ENCODE measurements at places on chromosomes 12 and 14.
A peak's percentile ranks its signal among the peaks of the same experiment; 100 is the strongest.

- no peak for DNase-seq
These were observed 292.7 kb upstream of the RTL1 start for GRCh38 chr14:101196051-101196712.

DNA sequence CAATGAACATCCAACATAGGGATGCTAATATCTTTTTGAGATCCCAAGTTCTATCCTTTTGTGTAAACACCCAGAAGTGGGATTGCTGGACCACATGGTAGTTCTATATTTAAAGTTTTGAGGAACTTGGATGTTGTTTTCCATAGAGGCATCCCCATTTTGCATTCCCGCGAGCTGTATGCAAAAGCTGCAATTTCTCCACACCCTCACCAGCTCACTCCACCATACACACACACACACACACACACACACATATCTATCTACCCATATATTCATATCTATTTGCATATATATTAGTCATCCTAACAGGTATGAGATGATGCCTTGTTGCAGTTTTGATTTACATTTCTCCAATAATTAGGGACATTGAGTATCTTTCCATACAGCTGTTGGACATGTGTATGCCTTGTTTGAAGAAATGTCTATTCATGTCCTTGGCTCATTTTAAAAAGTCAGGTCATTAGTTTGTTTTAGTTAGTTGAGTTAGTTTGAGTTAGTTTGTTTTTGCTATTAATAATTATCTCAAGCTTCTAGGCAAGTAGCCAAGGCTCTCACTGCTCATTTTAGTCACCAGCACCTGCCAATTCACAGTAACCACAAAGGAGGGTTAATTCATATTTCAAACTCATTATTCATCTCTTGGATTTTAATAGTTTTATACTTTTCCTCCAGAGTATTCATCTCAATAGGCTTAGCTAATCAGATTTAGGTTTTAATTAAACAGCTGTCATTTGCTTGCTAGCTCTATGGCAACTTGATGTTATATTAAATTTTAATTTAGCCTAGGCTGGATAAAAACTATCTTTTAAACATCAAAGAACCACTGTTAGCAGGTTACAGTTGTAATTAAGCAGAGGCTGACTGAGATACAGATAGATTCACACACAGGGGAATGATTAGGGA, 1435.9 kb upstream of the TMEM132C start:
- DNase-seq: no peak

- no peak for DNase-seq
These were observed 437.6 kb downstream of the RERGL start for GRCh38 chr12:17652436-17652835.

DNA sequence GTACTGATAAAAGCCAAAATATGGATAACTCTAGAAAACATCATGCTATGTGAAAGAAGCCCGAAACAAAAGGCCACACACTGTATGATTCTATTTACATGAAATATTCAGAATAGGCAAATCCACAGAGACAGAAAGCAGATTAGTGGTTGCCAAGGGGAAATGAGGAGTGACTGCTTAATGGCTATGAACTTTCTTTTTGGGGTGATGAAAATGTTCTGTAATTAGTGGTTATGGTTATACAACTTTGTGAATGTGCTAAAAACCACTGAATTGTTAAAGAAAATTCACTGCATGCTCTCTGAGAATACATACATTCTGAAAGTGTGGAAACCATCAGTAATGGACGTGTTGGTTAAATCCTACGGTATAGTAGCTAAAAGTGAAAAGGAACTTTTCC, 39.9 kb upstream of the STON2 start:
- DNase-seq: no peak

DNA sequence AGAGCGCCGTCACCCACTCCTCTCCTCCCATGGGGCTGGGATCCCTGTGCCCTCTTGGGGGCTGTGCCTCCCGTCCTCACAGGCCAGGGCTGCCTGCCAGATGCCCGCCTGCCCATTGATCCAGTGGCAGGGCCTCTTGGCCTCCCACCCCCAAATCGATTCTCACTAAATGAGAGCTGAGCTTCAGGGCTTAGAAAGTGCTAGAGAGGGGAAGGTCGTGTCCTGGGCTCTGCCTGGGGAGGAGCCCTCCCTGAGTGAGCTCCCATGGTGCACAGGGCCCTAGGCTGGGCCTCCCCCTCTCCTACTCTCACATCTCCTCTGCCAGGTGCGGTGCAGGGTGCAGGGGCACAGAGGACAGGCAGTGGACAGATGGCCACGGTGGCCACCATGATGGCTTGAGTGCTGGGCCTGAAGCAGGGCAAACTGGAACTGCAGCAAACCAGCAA, 9.2 kb downstream of the BEGAIN start:
- no peak for DNase-seq

DNA sequence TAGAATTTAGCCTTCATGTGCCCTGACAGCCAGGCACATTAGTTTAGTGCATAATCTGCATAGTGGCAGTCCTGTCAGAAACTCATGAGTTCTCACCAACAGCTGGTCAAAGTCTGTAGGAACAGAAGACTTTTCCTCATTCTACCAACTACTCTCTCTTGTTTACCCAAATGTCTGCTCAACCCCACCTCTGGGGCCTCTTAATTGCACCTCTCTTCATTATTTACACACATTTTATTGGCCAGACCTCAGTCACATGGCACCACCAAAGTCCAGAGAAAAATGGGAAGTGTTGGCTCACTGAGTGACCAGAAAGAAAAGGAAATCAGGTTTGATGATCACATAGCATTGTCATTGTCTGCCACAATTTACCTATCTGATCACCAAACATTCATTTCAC, 114.6 kb upstream of the PLXNC1 start:
- DNase-seq: no peak

DNA sequence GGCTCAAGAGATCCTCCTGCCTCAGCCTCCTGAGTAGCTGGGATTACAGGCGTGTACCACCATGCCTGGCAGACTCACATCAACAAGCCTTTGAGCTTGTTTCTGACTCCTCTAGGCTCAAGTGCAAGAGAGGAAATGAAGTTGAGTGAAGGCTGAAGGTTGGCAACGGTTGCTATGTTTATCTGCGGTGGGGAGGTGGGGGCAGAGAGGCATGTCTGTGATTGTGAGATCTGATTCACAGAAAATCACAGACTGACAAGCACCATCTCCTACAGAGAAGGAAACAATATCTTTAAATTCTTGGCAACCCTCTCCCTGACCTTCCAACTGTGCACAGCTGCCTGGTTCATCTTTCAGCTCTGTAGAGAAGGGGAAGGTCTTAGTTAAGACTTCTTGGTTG, 22.1 kb upstream of the NINJ2 start:
- DNase-seq: peak; percentile 76

DNA sequence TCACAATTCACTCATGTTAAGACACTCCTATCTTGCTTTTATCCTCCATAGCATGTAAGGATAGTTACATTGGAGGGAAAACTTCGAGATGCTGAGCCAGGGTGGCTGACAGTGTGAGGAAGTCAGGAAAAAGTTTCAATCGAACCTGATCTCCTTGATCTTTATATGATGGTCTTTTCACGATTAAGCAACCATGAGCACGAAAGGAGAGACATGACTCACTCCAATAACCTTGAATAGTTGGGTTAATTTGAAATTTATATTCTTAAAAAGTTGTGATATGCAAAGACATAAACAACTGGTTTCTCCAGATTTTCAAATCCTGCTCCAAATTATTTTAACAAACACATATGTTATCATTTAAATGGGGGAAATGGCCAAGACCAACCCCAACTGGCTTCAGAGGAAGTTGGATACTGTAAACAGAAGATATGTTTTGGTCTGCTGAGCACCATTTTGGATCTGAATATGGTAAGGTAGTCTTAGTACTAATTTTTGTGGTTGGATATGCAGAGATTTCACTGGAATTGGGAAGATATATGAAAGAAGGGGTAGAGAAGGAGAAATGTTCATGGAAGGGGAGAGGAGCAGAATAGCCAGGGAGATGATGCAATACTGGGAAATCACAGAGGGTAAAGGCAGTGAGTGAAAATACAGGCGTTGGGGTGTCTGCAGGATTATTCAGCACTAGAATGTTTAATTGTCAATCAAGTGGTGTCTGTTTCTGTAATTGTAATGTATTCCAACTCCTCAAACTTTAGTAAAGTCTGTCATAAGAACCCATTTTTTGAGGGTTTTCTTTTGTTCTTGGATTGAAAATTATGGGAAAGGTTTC, 185.2 kb upstream of the SLC38A2 start:
- DNase-seq: no peak

GRCh38 chr12:26143291-26143690, 18.5 kb upstream of the BHLHE41 start:
- no peak for DNase-seq

DNA sequence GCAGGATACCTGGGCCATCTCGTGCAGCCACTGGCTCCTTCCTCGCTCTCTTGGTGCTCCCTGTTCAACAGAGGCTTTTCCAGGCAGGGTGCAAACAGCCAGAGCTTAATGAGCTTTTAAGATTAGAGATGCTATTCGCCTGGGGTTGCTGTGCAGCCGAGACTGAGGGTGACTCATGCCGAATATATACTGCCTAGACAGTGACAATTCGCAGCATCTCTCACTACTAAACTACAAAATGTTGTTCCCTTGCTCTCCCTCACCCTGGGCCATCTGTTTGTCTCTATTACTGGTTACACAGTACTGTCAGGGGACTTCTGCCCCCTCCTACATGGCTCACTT, 26.0 kb upstream of the TESC start:
- no peak for DNase-seq

GRCh38 chr12:8491646-8492530, 21.4 kb upstream of the CLEC4D start:
- no peak for DNase-seq

- DNase-seq: no peak
These were observed 5.8 kb upstream of the EGLN3 start for GRCh38 chr14:33956640-33957039.

GRCh38 chr14:101117543-101117942, 214.0 kb upstream of the RTL1 start:
- no peak for DNase-seq

- peak; percentile 86 for DNase-seq
These were observed at the start of gene CREBL2 for GRCh38 chr12:12611512-12612306. TSS of gene CREBL2 (plus strand) at chr12:12611876. CDS start at chr12:12612173, 297 bp downstream.

GRCh38 chr12:24919346-24920001, 29.4 kb downstream of the BCAT1 start:
- DNase-seq: peak; percentile 68

DNA sequence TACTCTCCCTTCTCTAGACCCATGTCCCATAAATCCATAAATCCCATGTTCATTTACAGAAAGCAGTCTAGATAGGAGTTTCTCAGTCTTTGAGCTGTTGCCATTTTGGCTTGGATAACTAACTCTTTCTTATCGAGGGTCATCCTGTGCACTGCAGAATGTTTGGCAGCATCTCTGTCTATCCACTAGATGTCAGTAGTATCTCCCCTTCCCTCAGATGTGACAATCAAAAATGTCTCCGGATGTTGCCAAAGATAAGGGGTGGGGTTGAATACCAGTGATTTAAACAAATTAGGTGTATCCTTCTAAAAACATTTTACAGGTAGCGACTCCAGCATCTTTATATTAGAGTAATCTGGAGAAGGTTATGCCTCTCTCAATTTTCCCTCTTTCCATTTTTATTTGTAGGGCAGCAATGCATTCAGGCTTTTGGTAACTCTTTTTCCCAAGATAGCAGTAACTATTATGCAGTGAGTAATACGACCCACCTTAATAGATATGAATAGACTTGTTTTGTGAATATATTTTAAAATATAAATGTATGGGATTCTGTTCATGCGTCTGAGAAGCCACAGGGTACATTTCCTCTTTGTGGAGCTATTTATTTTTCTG, 100.7 kb downstream of the LRRK2 start:
- no peak for DNase-seq

DNA sequence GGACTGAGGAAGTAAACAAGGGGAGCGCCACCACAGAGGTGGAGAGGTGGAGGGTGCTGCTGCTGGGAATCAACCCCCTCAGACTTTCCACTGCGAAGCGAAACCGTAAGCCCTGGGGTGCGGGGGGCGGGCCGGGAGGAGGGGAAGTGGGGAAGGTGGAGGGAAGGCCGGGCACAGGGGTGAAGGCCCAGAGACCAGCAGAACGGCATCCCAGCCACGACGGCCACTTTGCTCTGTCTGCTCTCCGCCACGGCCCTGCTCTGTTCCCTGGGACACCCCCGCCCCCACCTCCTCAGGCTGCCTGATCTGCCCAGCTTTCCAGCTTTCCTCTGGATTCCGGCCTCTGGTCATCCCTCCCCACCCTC, at the start of gene LAG3:
TSS of gene LAG3 (plus strand) at position 190 of the 365 bp plus-strand sequence. CDS start 333 bp downstream, outside the sequence.
- peak; percentile 55 for DNase-seq

GRCh38 chr14:48963231-48963790, 622.9 kb downstream of the RPS29 start:
- no peak for DNase-seq

GRCh38 chr12:53988541-53989226, 3.7 kb downstream of the HOXC10 start:
- DNase-seq: no peak

DNA sequence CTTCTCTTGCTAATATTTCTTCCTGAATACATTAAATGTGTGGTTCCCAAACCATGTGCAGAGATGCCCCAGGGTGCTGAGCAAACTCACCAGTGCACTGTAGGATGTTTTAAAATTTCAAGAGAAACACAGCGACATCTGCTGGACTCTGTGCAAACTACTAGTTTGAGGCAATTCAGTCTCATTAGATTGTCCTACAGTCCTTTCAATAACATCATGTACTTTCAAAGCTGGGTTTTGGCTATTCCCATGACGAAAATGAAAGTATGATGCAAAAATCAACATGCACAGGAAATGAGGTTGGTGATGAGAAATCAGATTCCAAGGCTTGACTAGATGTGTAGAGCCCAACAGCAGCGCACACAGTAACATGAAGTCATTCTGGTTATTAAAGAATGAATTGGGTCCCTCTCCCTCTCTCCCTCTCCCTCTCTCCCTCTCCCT, 66.3 kb downstream of the CLIP1 start:
- peak; percentile 58 for DNase-seq

- no peak for DNase-seq
These were observed 172.9 kb downstream of the CEP128 start for GRCh38 chr14:80768646-80769045.

GRCh38 chr12:12887471-12887870, 3.9 kb upstream of the GPRC5A start:
- no peak for DNase-seq

GRCh38 chr12:66508025-66508424, 170.9 kb downstream of the GRIP1 start:
- DNase-seq: no peak

GRCh38 chr12:106022568-106023012, 116.2 kb downstream of the NUAK1 start:
- no peak for DNase-seq

- DNase-seq: no peak
These were observed 44.3 kb upstream of the TMPO start for GRCh38 chr12:98471085-98471484.

- no peak for DNase-seq
These were observed 133.5 kb upstream of the PARP11 start for GRCh38 chr12:4006743-4007142.

DNA sequence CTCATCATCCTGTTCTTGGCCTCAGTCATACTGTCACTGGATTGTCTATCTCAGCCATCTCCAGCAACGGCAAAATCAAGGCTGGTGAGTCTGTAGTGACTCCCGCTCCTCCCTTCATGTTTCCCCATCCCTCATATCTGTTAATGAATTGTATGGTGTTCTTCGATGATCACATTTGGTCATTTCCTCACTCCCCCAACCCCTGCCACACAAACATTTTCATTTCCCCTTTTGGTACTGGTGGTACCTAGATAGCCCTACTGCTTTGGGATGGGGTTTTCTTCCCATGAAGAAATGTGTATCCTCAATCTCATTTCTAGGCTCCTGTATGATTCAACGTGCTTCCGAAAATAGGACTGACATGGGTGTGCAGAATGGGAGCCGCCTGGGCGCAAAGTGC, 2.7 kb upstream of the KLHL33 start:
- no peak for DNase-seq

GRCh38 chr14:90753456-90754005, 62.7 kb downstream of the TTC7B start:
- no peak for DNase-seq

GRCh38 chr14:104264495-104265265, 126.3 kb downstream of the KIF26A start:
- peak; percentile 2 for DNase-seq

Data from stimulated activated CD4-positive, alpha-beta T cell treated with anti-CD3 and anti-CD28 coated beads, Interleukin-4, amount 100 ng/mL, for 24 hours (primary cell).